ENCODE measurements at places on chromosomes 5 and 9. TPM values are rescaled to one million over a fixed set of nuclear protein-coding genes. Genes with fewer than 3 reads are reported as not detected.

Gene PRDM9
- not detected for total RNA-seq

Gene LECT2
- total RNA-seq, result not detected

Gene DMRT3
- total RNA-seq, result 2.5 TPM

Gene C5orf58
- not detected for total RNA-seq

Gene ZFYVE16
- total RNA-seq, result 75.1 TPM

Gene FGF10
- total RNA-seq, result not detected

Gene SARDH
- 13.9 TPM for total RNA-seq

Gene BAAT
- total RNA-seq, result 0.07 TPM

Gene HAVCR2
- total RNA-seq, result 0.86 TPM

Gene TLX3
- total RNA-seq, result not detected

Gene FCHO2
- 30.5 TPM for total RNA-seq

Gene PGM5
- total RNA-seq, result 9.8 TPM

Gene ZNF618
- 78.9 TPM for total RNA-seq

Gene KIAA1958
- 26.9 TPM for total RNA-seq

Gene FAT2
- 2.8 TPM for total RNA-seq

Gene ZBED3
- 25.8 TPM for total RNA-seq

Gene PCDHA9
- 4.0 TPM for total RNA-seq

Gene SQSTM1
- 145 TPM for total RNA-seq
